Aorta (tissue), 5 donors: ENCODE measurements at places on chromosomes 6 and 20. TPM values are rescaled to one million over a fixed set of nuclear protein-coding genes. Genes with fewer than 3 reads are reported as not detected.
A peak's percentile ranks its signal among the peaks of the same experiment; 100 is the strongest.

Gene RAD21L1
- total RNA-seq: not detected

Gene ARG1
- total RNA-seq: 0.87 TPM

Gene SIRPG
- total RNA-seq: 0.87 TPM

Gene ENPP1
- total RNA-seq: 20.2 TPM

Gene ITCH
- total RNA-seq: 66.2 TPM

Gene SMIM13
- total RNA-seq: 9.8 TPM

Gene C6orf52
- total RNA-seq: not detected

Gene LAMP5
- total RNA-seq: 0.16 TPM

Gene DNAH8
- 0.03 TPM for total RNA-seq

Gene ALDH8A1
- 1.6 TPM for total RNA-seq

Gene XKR7
- not detected for total RNA-seq

DNA sequence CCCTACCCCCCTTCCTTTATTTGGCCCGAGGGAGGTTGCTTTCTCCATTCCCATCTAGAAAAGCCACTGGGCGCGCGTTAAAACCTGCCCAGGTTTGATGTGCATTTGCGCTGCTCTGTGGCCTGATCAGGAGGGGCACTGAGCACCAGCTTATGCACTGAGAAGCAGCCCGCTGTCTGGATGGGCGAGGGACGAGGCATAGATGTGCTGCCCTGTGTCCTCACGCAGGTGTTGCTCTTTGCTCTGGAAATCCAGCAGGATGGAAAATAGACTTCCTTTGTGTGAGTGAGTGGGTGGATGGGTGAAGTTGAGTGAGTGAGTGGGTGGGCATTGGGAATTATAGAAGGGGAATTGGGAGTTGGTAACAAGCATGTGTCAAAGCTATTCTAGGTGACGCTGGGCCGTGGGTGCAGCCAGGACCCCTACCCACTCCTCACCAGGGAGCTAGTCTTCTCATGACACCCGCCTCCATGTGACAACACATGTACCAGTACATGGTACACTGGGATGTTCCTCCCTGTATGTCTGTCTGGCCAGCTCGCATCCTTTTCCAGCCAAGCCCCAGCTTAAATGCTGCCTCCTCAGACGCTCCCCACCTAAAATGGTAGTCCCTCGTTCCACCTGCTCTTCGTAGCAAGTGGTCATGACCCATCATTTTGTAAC lies 162.6 kb downstream of the DTNBP1 start:
- DNase-seq: no peak
- no peaks in the 10 kb centered on the region for H3K4me1 ChIP-seq
- H3K36me3 ChIP-seq: no peaks in the 10 kb centered on the region
- no peaks in the 10 kb centered on the region for H3K27me3 ChIP-seq
- H3K27ac ChIP-seq: no peak overlapping the region
- H3K4me3 ChIP-seq: no peak overlapping the region

DNA sequence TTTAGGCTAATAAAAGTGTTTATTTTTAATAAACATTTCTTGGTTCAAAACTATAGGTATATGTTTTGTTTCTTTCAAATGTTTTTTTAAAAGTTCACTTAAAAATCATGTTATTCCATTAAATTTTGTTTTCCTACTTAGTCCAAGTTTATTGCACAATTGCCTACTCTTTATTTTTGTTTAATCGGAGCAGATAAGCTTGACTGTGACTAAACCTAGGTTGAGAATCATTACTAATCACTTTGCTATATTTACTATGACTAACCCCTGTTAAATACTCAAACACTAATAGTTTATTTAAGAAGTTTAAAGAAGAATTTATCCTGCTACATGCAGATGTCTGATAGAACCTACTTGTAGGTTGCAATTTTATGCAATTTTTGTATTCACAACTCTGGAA lies 18.8 kb downstream of the MAP3K4 start:
- no peak overlapping the region for H3K27ac ChIP-seq
- no peak for DNase-seq
- H3K4me1 ChIP-seq: peaks cover 4% of the 10 kb centered on the region
- H3K36me3 ChIP-seq: no peaks in the 10 kb centered on the region

DNA sequence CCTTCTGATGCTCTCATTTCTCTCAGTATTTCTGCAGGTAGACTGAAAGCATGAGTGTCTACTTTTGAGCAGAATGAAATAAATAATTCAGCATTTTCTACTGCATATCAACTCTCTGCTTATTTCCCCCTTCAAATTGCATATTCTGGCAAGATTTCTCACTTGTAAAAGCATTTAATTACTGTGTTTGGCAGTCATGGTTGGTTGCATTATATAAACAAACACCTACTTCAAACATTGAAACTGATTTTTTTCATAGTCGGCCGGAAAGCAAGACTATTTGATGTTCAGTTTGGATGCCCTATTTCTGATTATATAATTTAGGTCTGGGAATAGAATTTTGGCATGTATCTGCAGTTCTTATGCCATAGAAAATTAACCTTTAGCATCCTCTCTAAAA lies 73.1 kb downstream of the PLEKHG1 start:
- H3K4me1 ChIP-seq: peaks cover 7% of the 10 kb centered on the region
- H3K27me3 ChIP-seq: no peaks in the 10 kb centered on the region
- no peak overlapping the region for H3K27ac ChIP-seq
- no peak overlapping the region for H3K4me3 ChIP-seq

GRCh38 chr20:13430346-13431002 lies 208.3 kb downstream of the TASP1 start:
- DNase-seq: no peak
- H3K4me1 ChIP-seq: no peaks in the 10 kb centered on the region
- H3K36me3 ChIP-seq: no peaks in the 10 kb centered on the region
- H3K4me3 ChIP-seq: no peak overlapping the region
- H3K27me3 ChIP-seq: no peaks in the 10 kb centered on the region
- no peak overlapping the region for H3K27ac ChIP-seq

DNA sequence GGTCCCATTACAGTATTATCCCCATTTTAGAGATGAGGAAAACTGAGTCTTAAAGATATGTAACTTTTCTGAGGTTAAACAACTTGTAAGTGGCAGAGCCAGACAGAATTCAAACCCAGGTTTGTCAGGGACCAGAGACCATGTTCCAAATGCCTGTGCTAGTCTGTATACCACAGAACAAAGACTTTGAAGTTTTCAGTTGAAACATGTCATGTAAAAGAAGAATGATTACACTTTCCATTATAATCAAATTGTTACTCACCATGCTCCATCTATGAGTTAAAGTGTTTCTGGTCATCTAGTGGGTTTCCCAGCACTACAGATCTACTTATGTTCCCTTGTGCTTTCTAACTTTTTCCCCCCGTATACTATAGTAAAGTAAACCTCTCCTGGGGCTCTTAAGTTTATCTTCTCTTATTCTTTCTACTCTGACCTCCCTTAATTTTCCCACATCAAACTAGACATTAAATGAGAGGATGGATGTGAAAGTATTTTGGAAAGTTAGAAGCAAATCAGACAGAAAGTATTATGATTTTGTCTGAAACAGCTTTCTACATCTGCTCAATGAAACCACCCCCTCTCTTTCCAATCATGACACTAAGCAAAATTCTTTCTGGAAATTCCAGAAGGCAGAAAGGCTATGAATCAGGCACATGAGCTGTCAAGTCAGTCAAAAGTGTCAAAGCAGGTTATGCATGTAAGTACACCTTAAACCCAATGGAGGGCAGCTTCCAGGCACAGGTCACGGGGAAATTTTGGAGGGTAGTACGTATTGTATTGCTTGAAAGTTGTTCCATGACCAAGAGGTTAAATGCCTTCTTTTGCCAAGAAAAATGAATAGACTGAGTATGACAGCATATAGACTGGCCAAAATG lies 132.7 kb upstream of the MAP3K7 start:
- DNase-seq: no peak
- no peaks in the 10 kb centered on the region for H3K36me3 ChIP-seq
- no peaks in the 10 kb centered on the region for H3K27me3 ChIP-seq
- H3K4me3 ChIP-seq: no peak overlapping the region
- no peak overlapping the region for H3K27ac ChIP-seq

- H3K27me3 ChIP-seq: no peaks in the 10 kb centered on the region
- H3K4me3 ChIP-seq: no peak overlapping the region
- no peaks in the 10 kb centered on the region for H3K36me3 ChIP-seq
- H3K4me1 ChIP-seq: no peaks in the 10 kb centered on the region
- peak; percentile 88 for DNase-seq
Measured at GRCh38 chr20:63567386-63568169, 6.5 kb downstream of the HELZ2 start.

DNA sequence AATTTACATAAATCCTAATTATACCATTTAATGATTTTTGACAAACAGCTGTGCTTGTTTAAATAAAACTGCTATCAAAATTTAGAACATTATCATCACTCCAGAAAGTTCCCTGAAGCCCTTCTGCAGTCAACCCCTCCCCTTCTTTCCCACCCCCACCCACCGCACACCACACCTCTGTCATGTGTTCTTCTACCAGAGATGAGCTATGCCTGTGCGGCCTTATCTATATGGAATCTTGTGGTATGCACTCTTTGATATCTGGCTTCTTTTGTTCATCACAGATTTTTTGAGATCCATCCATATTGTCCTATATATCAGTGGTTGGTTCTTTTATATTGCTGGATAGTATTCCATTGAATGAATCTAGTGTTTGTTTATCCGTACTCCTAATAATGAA lies 7.2 kb downstream of the MYLIP start:
- H3K4me3 ChIP-seq: no peak overlapping the region
- H3K27me3 ChIP-seq: no peaks in the 10 kb centered on the region
- peak overlapping the region; percentile 57 for H3K27ac ChIP-seq

- no peaks in the 10 kb centered on the region for H3K36me3 ChIP-seq
- H3K27me3 ChIP-seq: no peaks in the 10 kb centered on the region
- no peak overlapping the region for H3K4me3 ChIP-seq
Measured at GRCh38 chr20:771741-772464, 3.6 kb upstream of the SLC52A3 start.

GRCh38 chr20:45765307-45765875 lies 26.3 kb downstream of the WFDC3 start:
- no peaks in the 10 kb centered on the region for H3K36me3 ChIP-seq
- no peaks in the 10 kb centered on the region for H3K27me3 ChIP-seq
- DNase-seq: no peak
- no peak overlapping the region for H3K27ac ChIP-seq

DNA sequence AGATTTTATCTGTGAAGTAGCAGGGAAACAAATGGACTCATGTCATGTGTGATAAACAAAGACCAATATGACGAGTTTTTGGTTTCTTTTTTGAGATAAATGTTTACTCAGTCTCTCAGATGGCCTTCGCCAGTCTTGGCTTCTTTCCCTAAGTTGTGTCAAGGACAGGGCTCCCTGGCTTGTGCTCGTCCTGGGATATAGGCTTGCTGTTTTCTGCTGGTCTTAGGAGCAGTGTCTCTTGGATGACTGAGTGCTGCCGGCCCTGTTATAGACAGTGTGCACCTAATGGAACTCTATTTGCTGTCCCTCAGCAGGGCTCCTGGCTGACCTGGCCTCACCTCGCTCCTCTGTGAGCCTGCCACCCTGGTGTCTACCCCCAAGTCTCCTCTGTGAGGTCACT lies 324.1 kb upstream of the SYNCRIP start:
- H3K27me3 ChIP-seq: no peaks in the 10 kb centered on the region
- H3K27ac ChIP-seq: no peak overlapping the region
- DNase-seq: no peak
- H3K4me3 ChIP-seq: no peak overlapping the region
- no peaks in the 10 kb centered on the region for H3K36me3 ChIP-seq
- H3K4me1 ChIP-seq: no peaks in the 10 kb centered on the region

GRCh38 chr20:1868856-1869255 lies 26.4 kb upstream of the SIRPA start:
- no peaks in the 10 kb centered on the region for H3K36me3 ChIP-seq

DNA sequence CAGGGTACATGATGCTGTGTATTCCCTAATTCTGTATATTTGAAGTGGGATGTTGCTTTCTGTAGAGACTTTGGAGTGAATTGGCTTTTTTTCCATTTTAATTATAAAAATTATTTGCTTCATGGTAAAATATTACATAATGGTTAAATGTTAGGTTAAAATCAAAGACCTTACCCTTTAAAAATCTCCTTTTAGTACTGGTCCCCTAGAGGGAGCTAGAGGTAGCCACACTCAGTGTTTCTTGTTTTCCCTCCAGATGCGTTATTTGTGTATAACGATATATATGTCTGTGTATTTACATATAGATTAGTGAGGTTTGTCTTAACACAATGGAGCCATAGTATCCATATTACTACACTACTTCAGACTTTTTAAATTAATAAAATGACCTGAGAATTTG lies 146.7 kb downstream of the PLCB4 start:
- no peak overlapping the region for H3K4me3 ChIP-seq
- H3K27ac ChIP-seq: no peak overlapping the region
- H3K27me3 ChIP-seq: no peaks in the 10 kb centered on the region
- no peaks in the 10 kb centered on the region for H3K36me3 ChIP-seq
- no peaks in the 10 kb centered on the region for H3K4me1 ChIP-seq

- DNase-seq: no peak
- no peak overlapping the region for H3K4me3 ChIP-seq
- H3K27me3 ChIP-seq: no peaks in the 10 kb centered on the region
- no peak overlapping the region for H3K27ac ChIP-seq
- no peaks in the 10 kb centered on the region for H3K36me3 ChIP-seq
- H3K4me1 ChIP-seq: no peaks in the 10 kb centered on the region
Measured at GRCh38 chr6:94862112-94862511, 715.2 kb upstream of the MANEA start.

DNA sequence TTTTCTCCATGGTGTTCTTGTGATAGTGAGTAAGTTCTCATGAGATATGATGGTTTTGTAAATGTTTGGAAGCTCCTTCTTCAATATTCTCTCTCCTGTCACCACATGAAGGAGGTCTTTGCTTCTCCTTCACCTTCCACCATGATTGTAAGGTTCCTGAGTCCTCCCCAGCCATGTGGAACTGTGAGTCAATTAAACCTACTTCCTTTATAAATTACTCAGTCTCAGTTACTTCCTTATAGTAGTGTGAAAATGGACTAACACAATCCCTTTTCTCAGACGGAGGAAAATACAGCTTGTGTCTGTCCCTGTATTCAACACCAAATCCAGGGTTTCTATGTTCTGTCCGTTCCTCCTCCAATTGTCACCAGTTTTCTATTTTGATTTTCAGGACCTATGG lies 181.0 kb downstream of the ALDH8A1 start:
- no peak overlapping the region for H3K27ac ChIP-seq
- no peak overlapping the region for H3K4me3 ChIP-seq
- peaks cover 1% of the 10 kb centered on the region for H3K27me3 ChIP-seq
- no peaks in the 10 kb centered on the region for H3K36me3 ChIP-seq
- no peak for DNase-seq
- no peaks in the 10 kb centered on the region for H3K4me1 ChIP-seq

GRCh38 chr6:92201618-92202017 lies 1217.7 kb downstream of the EPHA7 start:
- H3K4me1 ChIP-seq: no peaks in the 10 kb centered on the region
- no peak overlapping the region for H3K4me3 ChIP-seq
- no peaks in the 10 kb centered on the region for H3K27me3 ChIP-seq

GRCh38 chr20:45695496-45695895 lies 6.3 kb upstream of the WFDC13 start:
- H3K27ac ChIP-seq: no peak overlapping the region
- H3K4me3 ChIP-seq: no peak overlapping the region
- no peaks in the 10 kb centered on the region for H3K4me1 ChIP-seq
